Myocyte (in vitro differentiated cells): ENCODE measurements at places on chromosomes 5 and 9.

GRCh38 chr5:95725071-95725820, 5.9 kb upstream of the RHOBTB3 start:
- no peak for DNase-seq

GRCh38 chr5:124417196-124417595, 329.2 kb downstream of the ZNF608 start:
- no peak for DNase-seq

GRCh38 chr9:80561526-80561925, 989.8 kb downstream of the TLE4 start:
- DNase-seq = no peak

DNA sequence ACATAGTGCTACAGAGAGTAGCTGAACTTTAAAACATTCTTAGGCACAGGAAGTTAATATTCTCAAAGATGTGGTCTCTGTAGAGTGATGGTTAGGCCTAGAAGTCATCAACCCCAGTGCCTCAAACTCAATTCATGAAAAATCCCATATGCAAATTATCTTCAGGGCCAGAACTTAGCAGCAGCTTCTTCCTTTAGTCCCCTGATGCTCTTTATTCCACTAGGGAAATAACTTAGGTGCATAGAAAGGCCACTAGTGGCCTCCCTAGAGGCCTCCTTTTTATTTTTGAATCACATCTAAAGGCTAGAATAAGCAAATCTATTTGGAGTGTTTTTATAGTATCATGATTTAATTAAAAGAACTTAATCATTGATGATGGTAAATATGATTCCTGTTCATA, 88.3 kb downstream of the GIN1 start:
- DNase-seq = no peak

GRCh38 chr9:27475057-27475595, 49.0 kb upstream of the IFNK start:
- no peak for DNase-seq

DNA sequence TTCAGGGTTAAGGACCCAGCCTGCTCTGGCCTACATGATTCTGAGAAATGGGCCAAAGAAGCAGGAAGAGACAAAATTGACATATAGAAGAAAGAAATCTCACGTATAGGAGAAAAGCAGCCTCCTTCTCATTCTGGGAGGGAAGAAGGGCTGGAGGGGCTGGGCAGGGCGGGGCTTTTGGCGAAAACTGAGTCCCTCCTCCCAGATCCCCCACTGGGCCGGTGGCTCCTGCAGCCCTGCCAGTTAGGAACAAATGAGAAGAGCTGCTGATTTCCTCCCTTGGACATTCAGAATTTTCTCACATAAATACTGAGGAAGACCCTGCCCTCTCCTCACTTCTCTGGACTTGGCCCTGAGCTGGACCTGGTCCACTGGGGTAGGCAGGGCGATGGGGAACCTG, at the start of gene WNT8A:
Gene WNT8A, plus strand, starts transcription at position 332 of the 400 bp plus-strand sequence. CDS start 95 bp downstream, outside the sequence.
- DNase-seq = no peak

DNA sequence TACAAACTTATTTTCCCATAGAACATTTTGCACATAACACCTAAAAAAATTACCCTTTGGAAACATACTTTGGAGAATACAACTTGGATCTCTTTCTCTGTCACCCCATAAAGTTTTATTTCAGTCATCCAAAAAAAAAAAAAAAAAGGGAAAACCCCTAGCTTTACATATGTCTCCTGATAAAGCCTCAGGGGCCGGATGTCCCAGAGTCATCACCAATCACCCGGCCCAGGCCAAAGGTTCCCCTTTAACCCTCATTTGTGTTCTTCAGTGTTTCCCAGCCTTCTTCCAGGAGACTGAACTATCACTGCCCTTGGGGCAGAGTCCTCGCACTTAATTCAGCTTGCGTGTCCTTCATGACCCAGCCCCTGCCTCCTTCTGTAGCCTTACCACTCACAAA, 28.8 kb downstream of the ANXA6 start:
- DNase-seq = no peak

GRCh38 chr9:78215706-78216105, 20.2 kb upstream of the CEP78 start:
- peak; percentile 39 for DNase-seq

- DNase-seq = no peak
Observed at GRCh38 chr9:36037549-36038122, 923 bp downstream of the RECK start.

- no peak for DNase-seq
Observed at GRCh38 chr5:65647941-65648340, 23.1 kb downstream of the SHLD3 start.

GRCh38 chr5:95035891-95036685, 248.8 kb downstream of the MCTP1 start:
- DNase-seq = no peak

DNA sequence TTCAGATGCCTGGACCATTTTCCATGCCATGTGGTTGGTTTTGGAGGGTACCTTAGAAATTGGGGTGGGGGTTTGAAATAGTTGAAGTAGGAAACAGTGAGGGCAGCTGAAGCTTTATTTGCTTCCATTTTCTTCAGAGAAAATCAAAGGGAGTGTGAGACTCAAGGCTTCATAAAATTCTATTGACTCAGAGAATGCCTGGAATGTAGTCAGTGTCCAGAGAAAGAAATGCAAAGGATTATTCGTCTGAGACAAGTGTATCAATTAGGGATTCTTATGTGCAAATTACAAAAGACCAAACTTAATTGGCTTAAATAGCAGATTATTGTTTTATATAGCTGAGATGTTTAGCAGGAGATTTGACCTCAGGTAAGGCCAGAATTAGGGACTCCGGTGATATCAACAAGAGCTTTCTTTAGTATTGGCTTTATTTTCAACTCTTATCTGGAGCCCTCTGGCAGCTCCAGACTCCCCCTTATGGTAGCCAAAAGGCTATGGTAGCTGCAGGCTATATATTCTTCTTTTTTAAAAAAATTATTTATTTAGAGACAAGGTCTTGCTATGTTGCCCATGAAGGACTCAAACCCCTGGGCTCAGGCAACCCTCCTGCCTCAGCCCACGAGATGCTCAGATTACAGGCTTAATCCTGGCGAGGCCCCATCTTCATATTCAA, 38.9 kb downstream of the PTTG1 start:
- DNase-seq = no peak

GRCh38 chr5:42434047-42434724, 10.9 kb downstream of the GHR start:
- DNase-seq = no peak

DNA sequence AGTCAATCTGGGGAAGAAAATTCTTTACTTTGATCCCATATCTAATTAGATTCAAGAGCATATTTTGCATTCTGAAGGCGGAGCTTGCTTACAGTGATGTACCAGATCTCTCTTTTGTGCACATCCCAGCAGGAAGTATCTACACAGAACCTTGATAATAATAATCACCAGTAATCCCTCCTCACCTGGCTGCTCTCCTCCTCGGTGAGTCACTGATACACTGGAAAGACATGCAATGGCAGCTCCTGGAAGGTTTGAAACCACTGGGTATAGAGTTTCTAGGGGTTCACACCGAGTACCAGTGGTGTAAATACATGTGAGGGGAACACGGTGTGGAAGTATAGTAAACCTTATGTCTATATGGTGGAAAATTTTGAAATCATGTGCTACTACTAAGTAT, 205.5 kb upstream of the TARS1 start:
- no peak for DNase-seq

DNA sequence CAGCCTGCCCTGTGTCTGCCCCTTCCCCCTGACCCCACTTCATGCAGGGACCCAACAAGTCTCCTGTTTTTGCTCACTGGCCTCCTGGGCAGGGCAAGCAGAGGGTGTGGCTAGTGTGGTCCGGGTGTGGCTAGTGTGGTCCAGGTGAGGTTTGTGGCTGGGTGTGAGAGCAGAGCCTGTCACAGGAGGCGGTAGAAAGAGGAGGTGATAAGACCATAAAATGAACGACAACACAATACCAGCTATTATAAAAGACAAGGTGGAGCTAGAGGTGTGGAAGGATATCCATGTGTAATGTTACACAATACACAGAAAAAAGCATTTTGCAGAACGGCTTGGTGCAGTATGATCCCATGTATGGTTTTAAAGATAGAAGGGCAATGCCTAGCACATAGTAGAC, 23.3 kb downstream of the SPRY4 start:
- no peak for DNase-seq

DNA sequence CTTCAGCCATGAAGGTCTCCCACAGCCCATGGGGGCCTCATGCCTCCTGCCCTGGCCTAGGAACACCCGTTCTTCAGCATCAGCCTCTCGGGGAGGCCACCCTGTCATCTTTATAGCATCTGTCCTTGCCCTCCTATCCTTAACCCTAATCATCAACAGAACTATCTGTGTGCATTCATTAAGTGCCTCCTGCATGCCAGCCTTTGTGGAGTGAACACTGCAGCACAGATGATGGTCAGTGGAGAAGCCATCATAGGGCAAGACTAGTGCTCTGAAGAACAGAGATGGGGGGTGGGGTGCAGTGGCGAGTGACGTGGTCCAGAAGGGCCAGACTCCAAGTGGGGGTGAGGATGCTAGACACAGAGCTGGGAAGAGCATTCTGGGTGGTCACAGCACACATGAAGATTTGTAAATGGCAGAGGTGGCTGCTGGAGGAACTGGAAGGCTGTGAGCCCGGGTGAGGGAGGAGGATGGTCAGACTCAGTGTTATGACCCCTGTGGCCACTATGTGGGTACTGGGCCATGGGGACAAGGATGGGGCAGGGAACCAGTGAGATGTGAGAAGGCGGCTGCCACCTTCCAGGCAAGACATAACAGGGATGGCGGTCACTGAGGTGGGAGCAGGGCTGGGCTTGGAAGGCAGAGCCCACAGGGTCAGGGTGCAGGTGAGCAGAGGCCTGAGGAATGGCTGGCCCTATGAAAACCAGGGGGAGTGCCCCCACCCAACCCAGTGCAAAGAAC, 3.6 kb upstream of the CARD19 start:
- DNase-seq = no peak

DNA sequence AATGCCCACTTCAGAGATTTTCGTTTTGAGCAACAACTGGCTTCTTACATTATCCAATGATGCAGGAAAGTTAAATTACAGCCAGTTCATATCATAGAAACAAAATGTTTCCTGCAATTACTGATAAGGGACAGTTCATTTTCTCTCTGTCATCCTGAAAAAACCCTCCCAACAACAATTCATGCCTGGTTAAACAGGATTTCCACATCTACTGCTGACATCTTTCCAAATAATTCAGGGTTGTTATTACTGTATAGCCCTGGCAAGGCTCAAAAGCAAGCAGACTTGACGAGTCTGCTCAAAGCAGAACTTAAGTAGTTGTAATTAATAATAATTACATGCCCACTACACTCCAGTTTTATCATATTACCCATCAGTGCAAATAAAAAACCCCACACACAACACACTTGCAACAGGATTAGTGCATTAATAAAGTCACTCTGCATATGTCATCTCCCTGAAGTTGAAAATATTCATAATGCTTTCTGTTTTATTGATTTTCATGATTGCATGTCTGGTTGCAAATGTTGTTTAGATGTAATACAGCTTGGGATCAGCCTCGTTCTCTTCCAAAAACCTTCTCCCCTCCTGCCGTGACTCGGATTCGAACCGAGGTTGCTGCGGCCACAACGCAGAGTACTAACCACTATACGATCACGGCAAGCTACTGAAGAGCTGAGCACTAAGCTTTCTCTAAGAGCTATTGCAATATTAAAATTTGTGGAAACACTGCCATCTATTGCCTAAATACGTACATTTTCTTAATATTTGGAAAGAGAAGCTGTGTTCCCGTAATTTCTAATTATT, 119.6 kb upstream of the NFIB start:
- peak; percentile 60 for DNase-seq

GRCh38 chr5:121719255-121719654, 132.4 kb upstream of the FTMT start:
- DNase-seq = no peak
